Mucosa of descending colon (tissue), 3 donors: ENCODE measurements at places on chromosomes 2 and 18. TPM values are rescaled to one million over a fixed set of nuclear protein-coding genes. Genes with fewer than 3 reads are reported as not detected.

The ANTXR1 gene
- 77.7 TPM for total RNA-seq

The LYPD6 gene
- total RNA-seq: 2.4 TPM

The NPAS2 gene
- 53.1 TPM for total RNA-seq

The TNFAIP6 gene
- total RNA-seq: 1.1 TPM

The MEP1B gene
- total RNA-seq: 11.6 TPM

The PLEKHH2 gene
- total RNA-seq: 2.6 TPM

The WDR12 gene
- total RNA-seq: 44.3 TPM

The IL1F10 gene
- total RNA-seq: not detected

The ALPG gene
- 8.1 TPM for total RNA-seq

The ACKR3 gene
- 11.9 TPM for total RNA-seq
